ENCODE measurements at places on chromosomes 2 and 18.

DNA sequence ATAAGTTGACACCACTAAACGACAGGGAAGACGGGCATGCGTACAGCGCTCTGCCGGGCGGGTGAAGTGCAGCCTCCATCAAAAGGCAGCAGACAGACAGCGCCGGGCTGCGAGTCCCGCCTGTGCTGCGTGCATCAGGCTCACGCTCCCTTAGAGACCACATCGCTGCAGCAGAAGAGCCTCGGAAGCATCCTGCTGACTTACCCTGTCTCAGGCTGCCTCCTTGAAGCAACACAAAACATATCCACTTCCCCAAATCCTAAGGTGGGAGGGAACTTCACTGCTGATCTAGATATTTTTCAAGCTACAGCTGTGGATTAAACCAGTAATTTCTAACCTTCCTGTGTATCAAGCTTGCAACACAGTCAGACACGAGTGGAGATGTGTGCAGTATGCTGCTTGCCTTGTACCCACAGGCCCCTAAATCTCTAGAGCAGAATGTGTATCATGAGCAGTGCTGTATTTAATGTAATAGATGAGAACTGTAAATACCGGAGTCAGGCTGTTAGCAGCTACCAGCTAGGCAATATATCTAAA, 6.4 kb downstream of the MYT1L start:
- DNase-seq = no peak

- DNase-seq = no peak
Measured at GRCh38 chr2:27652790-27653189, 10.6 kb downstream of the SUPT7L start.

GRCh38 chr2:164554487-164554886, 66.8 kb downstream of the GRB14 start:
- peak; percentile 5 for DNase-seq

- DNase-seq = no peak
Measured at GRCh38 chr18:5317186-5317585, 21.7 kb upstream of the ZBTB14 start.

GRCh38 chr2:56715683-56716082, 531.9 kb downstream of the CCDC85A start:
- DNase-seq = no peak

- no peak for DNase-seq
Measured at GRCh38 chr2:182885771-182886170, 19.3 kb upstream of the FRZB start.

DNA sequence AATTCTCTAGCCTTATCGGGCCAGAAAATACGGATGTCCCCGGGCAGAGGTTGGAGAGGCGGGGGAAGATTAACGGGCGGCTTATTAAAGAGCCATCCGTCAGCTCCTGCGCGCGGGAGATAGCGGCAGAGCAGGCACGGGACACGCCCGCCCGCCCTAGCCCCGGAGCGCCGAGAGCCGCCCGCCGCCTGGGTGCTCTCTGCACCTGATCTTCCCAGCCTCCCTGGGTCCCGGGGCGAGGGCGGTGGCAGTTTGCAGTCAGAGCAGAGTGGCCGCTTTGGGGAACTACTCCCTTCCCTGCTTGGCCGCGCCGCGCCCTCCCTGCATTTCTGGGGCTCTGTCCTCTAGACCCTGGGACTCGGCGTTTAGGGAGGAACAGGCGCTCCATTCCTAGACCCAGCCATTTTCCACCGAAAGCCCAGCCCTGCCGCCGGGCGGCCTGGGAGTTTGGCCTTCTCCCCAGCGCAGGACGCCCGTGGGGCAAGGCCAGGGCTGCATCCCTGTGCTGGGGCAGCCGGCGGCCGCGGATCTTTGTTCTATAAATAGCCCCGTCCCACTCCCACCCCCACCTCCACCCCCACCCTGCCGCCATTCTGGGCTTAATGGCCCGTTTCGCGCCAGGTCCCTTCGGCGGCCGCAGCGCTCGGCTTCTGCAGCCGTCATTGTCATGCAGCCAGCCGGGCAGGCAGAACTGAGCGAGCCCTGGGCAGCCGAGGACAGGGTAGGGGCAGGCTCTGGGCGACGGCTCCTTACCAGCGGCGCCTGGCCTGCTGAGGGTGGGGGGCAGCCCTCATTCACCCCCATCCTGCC, 6.6 kb downstream of the GAD1 start:
- DNase-seq = no peak

DNA sequence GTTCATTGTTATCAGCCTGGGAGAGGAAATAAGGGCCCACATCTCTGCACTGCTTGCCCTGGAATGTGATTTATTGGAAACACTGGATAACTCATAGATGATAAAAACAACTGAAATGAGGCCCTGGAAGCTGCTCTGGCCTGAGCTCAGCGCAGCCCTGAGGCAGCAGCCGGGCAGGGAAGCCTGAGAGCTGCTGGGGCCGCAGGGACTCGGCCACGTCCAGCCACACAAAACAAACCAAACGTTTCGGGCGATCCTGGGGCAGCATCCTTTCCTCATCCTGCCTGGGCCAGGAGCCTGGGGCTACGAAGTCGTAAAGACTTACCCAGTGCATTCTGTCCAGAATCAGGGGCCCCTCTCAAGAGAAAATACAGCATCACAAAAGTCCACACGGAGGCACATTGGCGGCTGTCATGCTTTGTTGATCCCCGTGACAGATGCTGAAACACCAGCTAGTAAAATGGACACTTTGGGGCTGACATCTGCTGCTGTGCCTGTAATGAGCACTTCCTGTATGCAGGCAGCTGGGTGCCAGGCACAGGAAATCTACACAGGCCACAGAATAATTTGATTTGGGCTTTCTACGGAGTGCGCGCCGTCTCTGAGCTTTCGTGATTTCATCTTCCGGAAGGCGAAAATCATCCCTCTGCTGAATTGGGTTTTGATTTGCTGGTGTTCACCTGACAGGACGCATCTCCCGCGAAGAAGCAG, 250.6 kb downstream of the EIPR1 start:
- peak; percentile 3 for DNase-seq

- DNase-seq = peak; percentile 61
Measured at GRCh38 chr2:229586746-229587705, 127.3 kb downstream of the DNER start.

DNA sequence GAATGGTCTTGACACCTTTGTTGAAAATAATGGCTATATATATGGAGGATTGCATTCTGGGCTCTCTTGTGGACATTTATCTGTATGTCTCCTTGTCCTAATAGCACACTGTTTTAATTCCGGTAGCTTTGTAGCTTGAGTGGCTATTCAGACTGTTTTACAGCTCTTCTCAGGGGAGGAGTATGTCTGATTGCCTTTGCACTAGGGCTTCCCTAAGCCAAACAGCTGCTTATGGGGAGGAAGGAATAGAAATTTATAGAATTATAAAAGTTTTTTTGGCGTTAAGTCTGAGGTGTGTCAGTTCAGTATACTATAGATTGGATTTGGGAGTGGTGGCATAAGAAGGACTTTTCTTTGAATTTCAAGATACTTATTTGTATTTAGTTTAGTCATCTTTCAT, 12.6 kb downstream of the SEH1L start:
- DNase-seq = no peak

DNA sequence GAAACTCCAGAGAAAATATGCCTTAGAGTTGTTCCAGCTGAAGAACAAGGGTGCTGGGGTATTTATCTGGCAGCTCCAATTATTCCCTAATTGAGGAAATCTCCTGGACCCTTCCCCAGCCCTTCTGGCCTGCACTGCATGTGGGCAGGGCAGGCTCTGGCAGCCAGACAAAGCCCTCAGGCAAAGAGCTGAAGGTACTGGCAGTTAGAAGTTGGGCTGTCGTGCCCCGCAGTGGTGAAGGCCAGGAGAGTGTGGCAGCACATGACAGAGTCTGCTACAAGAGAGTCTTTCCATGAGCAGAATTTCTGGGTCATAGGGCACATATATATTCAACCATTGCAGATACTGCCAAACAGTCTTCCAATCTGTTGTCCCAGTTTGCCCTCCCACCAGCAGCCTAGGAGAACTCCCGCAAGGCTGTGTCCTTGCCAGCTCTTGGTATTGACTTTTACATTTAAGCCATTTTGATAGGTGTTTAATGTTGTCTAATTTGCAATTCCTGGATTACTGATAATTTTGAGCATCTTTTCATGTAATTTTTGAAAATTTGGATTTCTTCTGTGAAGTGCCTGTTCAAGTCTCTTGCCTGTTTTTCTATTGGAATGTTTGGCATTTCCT, 26.6 kb downstream of the ONECUT2 start:
- no peak for DNase-seq

DNA sequence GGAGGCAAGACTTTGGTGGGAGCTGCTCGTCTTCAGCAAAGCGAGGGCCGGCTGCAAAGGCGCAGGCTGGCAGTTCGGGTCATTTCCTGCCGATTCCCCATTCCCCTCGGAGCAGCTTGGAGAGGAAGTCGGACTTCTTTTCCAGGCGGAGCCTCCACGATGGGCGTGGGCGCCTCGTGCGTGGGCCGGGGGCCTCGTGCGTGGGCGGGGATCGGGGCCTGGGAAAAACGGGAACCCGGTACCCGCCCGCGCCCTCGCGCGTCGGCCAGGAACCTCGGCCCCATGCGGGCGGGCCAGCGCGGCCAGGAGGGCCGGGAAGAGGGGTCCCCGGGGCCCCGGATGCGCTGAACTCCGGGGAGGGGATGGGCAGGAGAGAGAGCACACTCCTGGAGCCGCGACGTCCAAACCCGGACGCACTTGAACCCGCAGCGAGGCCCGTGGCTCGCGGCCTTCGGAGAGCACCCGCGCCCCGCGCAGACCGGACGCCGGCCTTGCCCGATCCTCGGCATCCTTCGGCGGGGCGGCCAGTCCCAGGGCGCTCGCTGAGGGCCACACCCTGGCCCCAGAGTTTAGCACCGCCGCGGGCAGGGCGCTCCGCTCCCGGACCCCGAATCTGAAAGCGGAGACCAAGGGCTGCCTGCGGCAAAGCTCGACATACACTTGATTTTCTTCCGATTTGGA, 368.4 kb downstream of the MTX2 start:
- peak; percentile 81 for DNase-seq

GRCh38 chr2:239249776-239250175, 151.0 kb downstream of the HDAC4 start:
- peak; percentile 89 for DNase-seq

GRCh38 chr2:194854941-194855340, 802.1 kb upstream of the SLC39A10 start:
- no peak for DNase-seq

DNA sequence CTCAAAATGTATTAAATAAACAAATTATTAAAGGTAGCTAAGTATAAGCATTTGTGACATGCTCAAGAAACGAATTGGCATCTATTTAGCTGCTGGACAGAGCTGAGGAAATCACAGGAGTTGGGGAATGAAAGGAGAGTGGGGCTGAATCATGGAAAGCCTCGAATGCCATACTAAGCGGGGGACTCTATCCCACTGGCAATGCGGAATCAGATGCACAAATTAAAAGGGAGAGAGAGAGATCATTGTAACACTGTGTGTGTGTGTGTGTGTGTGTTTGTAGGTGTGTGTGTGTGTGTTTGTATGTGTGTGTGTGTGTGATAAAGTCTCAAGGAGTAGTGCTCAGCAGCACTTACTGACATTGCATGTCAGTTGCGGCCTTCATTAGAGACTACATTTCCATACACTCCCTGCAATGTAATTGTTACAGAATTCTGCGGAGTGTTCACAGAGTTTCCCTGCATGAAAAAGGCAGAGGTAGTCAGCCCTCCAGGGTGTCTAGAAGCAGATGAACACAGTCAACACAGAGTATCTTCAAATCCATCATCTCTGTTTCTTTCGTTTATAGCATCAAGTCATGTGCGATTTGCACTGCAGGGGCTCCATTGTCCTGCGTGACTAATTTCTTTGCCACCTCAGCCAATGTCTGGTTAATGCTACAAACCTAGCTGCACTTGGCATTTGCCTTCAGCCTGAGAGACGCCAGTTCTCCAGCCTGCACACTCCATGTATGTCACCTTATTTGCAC, 111.7 kb upstream of the CYRIA start:
- DNase-seq = no peak

DNA sequence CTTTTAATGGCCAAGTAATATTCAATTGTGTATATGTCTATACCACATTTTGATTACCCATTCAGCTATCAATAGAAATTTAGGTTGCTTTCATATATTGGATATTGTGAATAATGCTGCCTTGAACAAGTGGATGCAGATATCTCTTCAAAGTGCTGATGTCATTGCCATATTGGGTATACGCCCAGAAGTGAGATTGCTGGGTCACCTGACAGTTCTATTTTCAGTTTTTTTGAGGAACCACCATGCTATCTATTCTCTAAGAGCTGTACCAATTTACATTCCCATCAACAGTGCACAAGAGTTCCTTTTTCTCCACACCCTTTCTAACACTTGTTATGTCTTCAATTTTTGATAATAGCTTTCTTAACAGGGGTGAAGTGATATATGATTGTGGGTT, 306.9 kb downstream of the ZNF516 start:
- DNase-seq = no peak

DNA sequence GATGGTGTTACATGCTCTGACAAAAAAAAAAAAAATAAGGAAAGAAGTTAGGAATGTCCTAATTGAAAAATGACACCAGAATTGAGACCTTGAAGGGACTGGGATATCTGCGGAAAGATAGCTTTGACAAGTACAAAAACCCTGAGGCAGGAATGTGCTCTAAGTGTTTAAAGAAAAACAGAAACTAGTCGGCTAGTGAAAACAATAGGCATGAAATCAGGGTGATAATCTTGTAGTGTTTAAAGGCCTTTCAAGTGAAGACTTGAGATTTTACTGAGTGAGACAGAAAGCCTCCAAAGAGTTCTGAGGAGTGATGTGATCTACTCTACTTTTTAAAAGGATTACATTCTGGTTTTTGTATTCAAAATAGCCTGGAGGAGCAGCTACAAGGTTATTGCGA, 107.4 kb downstream of the COBLL1 start:
- no peak for DNase-seq

- no peak for DNase-seq
Measured at GRCh38 chr2:98245491-98245890, 100.8 kb upstream of the CNGA3 start.

GRCh38 chr18:50686409-50686808, 126.5 kb downstream of the MAPK4 start:
- DNase-seq = no peak

- no peak for DNase-seq
Measured at GRCh38 chr2:69916106-69916505, 1.2 kb downstream of the MXD1 start.

DNA sequence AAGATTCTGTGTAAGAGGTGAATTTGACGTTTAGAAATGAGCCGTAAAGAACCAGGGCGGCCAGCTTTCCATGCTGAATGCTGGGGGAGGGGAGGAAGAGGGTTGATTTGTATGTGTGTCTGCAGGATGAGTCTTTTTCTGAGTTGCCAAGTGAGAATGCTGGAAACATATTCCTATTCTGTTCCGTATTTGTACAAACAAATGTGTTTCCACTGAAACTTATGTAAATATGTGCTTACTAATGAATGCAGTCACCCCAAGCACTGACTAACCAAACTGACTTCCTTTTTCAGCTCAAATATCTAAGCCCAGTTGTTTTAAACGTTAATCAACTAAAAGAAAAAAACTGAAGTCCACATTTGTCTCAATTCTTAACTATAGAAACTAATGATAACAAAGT, 74.9 kb upstream of the APCDD1 start:
- DNase-seq = peak; percentile 46

- DNase-seq = no peak
Measured at GRCh38 chr2:166627893-166628292, 133.8 kb upstream of the SCN7A start.

GRCh38 chr2:73564986-73565385, 77.2 kb downstream of the NAT8 start:
- peak; percentile 3 for DNase-seq
